Temporal lobe (tissue), 4 donors: ENCODE measurements at places on chromosomes 11 and 22. TPM values are rescaled to one million over a fixed set of nuclear protein-coding genes. Genes with fewer than 3 reads are reported as not detected.

Gene KCNJ1
- not detected for total RNA-seq

Gene INS
- total RNA-seq = not detected

Gene PDGFB
- 4.4 TPM for total RNA-seq

Gene TBCEL
- 27.8 TPM for total RNA-seq

Gene MRGPRF
- total RNA-seq = 1.2 TPM

Gene ACTN3
- not detected for total RNA-seq

Gene KCNK7
- total RNA-seq = not detected

Gene MRGPRX4
- not detected for total RNA-seq

Gene CDON
- 32.9 TPM for total RNA-seq

Gene FDXACB1
- 6.4 TPM for total RNA-seq

Gene KRTAP5-11
- not detected for total RNA-seq

Gene GNG3
- 20.9 TPM for total RNA-seq

Gene OR6T1
- total RNA-seq = not detected
